ENCODE measurements at places on chromosomes 2 and 18.

DNA sequence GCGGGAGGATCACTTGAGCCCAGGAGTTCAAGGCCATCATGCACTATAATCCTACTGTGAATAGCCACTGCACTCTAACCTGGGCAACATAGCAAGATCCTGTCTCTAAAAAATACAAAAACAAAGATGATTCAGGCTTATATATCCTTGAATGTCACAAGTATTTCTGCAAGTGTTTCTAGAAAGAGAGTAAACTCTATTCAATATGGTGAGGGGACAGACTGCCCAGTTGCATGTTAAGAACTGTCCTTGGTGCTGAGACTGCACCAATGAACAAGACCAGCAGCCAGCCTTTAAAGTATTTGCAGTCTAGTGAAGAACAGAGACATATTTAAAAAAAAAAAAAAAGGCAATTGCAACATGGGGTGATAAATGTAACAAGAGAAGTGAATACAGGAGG, 16.4 kb downstream of the MAP3K19 start:
- peak; percentile 67 for DNase-seq

DNA sequence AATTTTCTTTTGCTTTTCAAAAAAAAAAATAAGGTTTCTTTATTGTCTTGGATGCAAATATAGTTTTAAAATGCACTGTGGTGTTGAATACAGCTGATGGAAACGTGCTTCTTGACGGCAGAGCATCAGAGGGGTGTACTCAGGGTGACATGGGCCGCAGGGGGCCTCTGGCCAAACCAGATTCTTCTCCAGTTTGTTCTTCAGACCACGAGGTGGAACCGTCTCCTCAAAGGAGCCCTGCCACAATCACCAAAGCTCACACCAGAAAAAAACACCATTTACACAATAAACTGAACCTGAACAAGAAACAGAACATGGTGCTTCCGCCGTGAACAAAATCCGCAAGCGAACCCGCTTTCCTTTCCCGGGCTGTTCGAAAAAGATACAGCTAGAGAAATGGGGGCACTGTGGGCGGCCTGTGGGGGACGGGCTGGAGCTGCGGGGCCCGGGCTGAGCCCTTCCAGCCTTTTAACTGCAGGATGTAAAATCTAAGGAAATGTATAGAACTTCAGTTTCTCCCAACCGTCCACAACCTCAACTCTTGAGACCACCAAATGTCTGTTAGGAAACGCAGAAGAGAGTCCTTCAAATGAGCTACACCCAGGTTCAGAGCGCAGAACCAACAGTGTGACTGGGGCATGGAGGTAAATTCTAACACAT, 34.5 kb downstream of the PSMG2 start:
- no peak for DNase-seq

GRCh38 chr2:190980630-190981209, 33.3 kb downstream of the STAT1 start:
- DNase-seq = no peak

DNA sequence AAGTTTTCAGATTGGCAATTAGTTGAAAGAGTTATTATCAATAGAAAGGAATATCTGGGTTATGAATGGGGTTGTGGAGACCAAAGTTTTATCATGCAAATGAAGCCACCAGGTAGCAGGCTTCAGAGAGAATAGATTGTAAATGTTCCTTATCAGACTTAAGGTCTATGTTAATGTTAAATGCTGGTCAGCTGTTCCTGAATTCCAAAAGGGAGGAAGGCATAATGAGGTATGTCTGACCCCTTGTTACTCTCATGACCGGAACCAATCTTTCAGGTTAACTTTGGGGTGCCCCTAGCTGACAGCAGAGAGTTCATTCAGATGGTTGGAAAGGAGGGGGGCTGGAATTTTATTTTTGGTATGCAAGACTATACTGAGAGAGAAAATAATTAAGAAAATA, 47.9 kb downstream of the RIT2 start:
- DNase-seq = no peak

DNA sequence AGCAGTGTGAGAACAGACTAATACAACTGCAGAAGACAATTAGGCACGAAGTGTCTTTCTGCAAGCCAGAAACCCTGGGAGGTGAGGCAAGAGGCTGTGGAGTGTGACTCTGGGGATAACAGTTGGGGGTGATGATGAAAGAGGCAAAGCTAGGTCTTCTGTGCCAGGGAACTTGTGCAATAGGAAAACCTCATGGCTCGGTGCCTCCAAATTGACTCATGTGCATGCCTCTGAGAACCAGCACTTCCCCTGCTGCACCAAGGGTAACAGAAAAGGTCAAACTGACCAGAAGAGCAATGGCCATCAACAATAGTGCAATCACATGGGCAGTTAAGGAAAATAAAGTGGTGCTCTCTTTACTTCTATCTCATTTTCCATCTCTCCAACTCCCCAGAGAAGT, 136.4 kb downstream of the SCG2 start:
- peak; percentile 86 for DNase-seq

DNA sequence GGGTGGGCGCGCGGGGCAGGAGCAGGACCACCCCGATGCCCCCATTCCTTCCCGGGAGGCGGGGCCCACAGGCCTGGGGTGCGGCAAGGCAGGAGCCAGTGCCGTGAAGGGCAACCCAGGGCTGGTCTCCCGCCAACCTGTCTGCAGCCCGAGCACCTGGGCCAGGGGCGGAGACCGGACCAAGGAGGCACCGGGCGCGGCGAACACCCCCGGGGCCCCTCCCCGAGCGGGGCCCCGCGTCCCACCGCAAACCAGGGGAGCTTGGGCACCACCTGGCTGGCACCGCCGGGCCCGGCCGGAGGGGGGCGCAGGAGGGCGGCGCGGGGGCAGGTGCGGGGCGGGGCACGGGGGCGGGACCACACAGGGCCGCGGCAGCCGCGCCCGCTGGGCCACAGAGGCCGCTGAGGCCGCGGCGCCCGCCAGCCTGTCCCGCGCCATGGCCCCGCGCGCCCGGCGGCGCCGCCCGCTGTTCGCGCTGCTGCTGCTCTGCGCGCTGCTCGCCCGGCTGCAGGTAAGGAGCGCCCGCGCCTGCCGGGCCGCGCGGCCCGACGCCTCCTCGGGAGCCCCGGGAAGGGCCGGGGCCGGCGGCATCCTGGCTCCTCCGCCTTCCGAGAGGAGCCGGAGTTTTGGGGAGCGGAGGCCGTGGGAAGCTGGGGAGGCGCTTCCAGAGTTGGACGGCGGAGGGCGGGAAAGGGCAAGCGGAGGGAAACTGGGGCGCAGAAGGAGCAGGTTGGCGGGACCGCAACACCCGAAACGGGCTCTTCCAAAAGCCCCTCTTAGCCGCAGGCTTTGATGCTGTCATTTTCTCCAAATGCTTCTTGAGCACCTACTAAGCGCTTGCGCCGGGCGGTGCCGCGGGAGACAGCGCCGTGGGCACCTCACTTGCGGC, at the start of gene TNFRSF11A:
Gene TNFRSF11A, plus strand, starts transcription at position 394 of the 889 bp plus-strand sequence. Its CDS starts 43 bp downstream, at position 437.
- DNase-seq = peak; percentile 62

- peak; percentile 66 for DNase-seq
Observed at GRCh38 chr18:1499265-1499664, 594.6 kb downstream of the ADCYAP1 start.

GRCh38 chr18:77701977-77702376, 452.3 kb downstream of the GALR1 start:
- DNase-seq = no peak

GRCh38 chr18:26745288-26746181, 120.0 kb downstream of the AQP4 start:
- no peak for DNase-seq

DNA sequence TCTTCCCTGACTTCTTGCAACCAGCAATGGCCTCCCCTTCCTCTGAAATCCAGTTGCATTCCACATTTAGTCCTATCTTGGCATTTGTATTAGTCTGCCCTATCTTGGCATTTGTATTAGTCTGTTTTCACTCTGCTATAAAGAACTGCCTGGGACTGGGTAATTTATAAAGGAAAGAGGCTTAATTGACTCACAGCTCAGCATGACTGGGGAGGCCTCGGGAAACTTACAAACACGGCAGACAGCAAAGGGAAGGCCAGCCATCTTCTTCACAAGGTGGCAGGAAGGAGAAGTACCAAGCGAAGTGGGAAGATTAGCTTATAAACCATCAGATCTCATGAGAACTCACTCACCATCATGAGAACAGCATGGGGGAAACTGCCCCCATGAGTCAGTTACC, 234.5 kb upstream of the COPS8 start:
- no peak for DNase-seq

GRCh38 chr18:13035249-13035914, 44.2 kb downstream of the CEP192 start:
- peak; percentile 10 for DNase-seq

GRCh38 chr2:229910832-229911412, 10.9 kb downstream of the TRIP12 start:
- DNase-seq = peak; percentile 70

DNA sequence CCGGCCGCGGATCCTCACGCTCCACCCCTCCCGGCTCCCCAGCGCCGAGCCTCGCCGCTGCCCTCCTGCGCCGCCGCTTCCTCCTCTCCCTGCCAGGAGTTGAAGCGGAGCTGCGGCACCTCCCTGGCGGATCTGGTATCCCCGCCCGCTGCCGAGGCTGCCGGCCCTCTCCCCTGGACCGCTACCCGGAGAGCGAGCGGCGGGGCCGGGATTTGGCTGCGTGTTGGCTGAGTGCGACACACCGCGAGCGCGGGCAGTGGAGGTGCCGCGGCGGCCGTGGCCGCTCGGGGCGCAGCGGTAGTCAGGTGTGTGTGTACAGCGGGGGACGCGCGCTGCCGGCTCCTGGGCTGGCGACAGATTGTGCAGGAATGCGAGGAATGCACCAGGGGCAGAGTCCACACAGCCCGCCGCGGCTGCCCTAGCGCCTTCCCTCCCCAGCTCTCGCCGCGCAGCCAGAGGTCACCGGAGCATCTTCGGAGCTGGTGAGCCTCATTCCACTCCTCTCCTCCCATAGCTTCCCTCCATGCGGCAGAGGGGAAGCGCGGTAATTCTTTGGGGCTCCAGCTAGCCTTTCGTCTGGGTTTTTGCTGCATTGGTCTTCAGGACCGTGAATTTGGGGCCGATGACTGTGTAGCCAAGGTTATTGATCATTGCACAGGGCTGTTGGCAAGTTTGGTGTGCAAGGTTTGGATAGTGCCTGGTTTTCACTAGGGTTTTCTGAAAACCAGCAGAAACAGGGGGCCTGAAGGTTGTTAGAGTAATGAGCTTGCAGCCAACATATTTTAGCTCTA, 1.3 kb downstream of the PKP4 start:
- DNase-seq = peak; percentile 79

DNA sequence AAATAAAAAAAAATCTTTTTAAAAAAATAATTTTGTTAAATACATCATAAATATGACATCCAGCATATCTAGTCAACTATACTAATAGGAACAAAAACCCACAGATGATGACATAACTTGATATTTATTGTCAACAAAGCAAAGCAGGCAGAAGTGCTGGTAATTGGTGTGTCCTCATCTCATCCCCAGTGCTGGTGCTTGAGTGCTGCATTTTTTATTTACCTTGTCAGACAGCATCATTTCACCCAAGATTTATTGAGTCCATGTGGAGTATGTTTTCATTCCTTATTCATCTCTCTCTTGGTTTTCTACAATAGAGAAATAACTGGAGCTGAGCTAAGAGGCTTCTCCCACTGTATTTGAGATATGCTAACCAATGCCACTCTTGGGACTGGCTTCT, 191.6 kb upstream of the SLC14A2 start:
- no peak for DNase-seq

DNA sequence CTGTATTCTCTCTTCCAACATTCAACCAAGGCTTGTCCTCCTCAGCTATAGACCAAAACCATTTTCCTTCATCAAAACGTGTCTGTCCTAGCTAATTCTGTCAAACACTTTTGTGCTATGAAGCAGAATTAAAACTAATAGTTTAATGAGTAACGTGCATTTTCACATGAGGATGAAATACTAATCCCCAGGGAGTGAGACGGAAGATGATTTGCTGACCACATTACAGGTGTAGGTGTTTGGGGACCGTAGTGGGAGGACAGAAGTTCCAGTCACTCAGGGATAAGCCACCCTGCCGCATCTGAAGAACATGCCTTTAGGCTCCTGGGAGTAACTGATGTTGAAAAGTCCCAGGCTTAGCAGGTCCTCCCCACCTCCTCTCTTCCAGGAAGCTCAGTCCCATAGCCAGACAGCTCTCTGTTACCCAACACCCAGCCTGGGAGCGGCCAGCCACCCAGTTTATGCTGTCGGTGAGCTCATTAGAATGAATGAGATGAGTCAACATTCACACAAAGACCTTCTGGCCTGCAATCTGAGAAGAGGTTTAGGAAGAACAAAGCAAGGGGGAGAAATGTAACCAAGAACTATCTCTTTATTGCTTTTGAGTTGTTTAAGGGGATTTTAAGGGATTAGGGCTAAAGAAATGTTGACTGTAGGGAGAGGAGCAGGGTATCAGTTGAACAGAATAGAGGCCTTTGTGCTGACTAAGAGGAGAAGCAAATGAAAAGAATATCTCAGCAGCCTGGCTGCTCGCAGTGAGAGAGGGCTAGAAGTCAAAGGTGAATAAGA, 122.5 kb downstream of the FOXI3 start:
- DNase-seq = no peak

DNA sequence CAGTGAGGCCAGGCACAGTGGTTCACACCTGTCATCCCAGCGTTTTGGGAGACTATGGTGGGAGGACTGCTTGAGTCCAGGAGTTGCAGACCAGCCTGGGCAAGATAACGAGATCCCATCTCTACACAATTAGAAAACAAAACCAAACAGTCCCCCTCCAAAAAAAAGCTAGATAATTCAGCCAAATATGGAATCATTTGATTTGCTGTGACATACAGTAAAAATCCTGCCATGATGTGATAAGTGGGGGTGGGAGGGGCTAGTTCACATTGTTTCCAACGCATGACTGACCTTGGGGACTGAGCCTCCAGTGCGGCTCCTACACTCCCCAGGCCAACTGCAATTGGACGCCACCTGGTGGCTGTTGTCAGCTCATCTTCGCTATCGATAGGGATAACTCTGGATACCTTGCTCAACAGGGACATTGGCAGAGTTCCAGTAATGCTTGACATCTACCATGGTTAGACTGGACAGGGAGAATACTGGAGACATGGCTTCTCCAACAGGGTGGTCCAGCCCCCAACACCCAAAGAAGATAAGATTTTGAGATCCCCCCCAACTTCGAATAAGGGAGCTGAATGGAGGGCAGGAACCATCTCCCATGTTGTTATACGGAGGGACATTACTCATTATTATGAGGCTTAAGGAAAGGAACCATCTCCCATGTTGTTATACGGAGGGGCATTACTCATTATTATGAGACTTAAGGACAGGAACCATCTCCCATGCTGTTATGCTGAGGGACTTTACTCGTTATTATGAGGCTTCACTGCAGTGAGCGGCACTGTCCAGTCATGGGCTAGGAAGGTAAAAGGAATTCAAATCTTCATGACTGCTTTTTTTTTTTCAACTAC, 135.9 kb downstream of the TGIF1 start:
- DNase-seq = peak; percentile 96

DNA sequence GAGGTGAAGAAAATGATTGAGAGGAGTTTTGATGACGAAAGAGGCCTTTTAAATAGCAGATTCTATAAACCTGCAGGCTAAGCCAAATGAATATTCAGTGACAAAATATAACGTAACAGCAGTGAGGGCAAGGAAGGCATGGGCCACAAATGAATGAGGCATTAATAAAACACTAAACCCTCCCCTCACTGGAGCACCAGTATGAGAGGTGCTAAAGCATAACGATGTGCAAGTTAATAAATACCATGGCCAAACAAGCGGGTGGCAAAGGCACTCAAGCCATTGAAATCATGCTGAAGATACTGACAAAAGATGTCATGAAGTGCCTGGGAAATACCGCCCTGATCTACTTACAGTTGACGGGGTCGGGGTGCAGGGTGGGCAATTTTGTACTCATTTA, 30.2 kb upstream of the LONRF2 start:
- DNase-seq = no peak
